ENCODE measurements at places on chromosomes 16 and 17.

- DNase-seq = no peak
- peaks cover 17% of the 10 kb centered on the region for H3K27me3 ChIP-seq
These were observed 21.6 kb upstream of the PHOSPHO1 start for GRCh38 chr17:49252148-49252695.

- H3K27me3 ChIP-seq = peaks cover 5% of the 10 kb centered on the region
- H3K27ac ChIP-seq = no peak overlapping the region
- no peak for DNase-seq
- no peaks in the 10 kb centered on the region for H3K36me3 ChIP-seq
- peaks cover 9% of the 10 kb centered on the region for H3K4me1 ChIP-seq
These were observed 36.0 kb upstream of the MED13 start for GRCh38 chr17:62101090-62101489.

DNA sequence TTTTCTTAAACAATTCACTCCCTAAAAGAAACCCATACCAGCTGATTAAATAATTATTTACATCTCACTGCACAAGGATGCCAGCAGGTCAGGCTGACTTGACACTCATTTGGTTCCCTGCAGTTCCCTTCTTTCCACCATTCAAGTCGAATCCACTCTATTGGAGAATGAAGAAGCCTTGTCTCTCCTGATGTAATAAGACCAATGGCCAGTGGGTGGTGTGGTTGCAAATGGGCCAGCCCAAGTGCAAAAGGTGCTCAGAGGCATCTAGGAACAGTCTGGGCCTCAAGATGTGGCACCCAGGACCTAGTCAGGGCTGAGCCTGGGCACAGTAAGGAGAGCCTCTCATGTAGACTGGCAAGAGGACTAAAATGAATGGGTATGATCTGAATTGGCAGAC is 9.3 kb downstream of the C16orf78 start:
- H3K36me3 ChIP-seq = no peaks in the 10 kb centered on the region
- no peak overlapping the region for H3K4me3 ChIP-seq
- no peak overlapping the region for H3K27ac ChIP-seq
- DNase-seq = no peak

- DNase-seq = no peak
- H3K4me3 ChIP-seq = no peak overlapping the region
- H3K36me3 ChIP-seq = no peaks in the 10 kb centered on the region
- no peak overlapping the region for H3K27ac ChIP-seq
- H3K4me1 ChIP-seq = no peaks in the 10 kb centered on the region
- peaks cover 4% of the 10 kb centered on the region for H3K27me3 ChIP-seq
These were observed 58.9 kb downstream of the NOS2 start for GRCh38 chr17:27741361-27741861.

GRCh38 chr17:74563358-74563757 is 4.0 kb downstream of the CD300H start:
- no peaks in the 10 kb centered on the region for H3K36me3 ChIP-seq
- no peak overlapping the region for H3K4me3 ChIP-seq
- no peak overlapping the region for H3K27ac ChIP-seq
- peaks cover 10% of the 10 kb centered on the region for H3K4me1 ChIP-seq
- H3K27me3 ChIP-seq = peaks cover 14% of the 10 kb centered on the region
- DNase-seq = no peak

DNA sequence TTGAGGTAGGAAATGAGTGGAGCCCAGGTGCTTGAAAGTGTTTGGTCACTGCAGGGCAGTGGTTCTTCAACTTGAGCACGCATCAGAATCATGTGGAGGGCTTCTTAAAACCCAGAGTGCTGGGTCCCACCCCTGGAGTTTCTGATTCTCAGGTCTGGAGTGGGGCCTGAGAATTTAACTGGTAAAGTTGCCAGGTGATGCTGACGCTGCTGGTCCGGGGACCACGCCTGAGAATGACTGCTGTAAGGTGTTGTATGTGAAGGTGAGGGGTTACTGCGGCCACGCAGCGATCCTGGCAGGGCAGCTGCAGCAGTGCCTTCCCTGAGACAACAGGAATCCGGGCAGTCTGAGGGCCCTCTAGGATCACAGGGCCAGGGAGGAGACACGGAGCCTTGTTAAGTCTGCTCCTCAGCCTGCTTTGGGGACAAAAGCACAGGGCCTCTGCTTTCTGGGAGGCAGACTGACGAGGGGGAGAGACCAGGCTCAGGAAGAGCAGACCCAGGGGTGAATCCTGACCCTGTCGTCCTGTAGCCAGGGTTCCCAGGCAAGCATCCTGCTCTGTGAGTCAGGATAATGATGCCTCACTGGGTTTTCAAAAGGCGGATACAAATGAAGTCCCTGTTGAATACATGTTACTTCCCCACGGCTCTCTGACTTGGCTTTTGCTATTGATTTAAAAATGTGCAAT is 16.2 kb downstream of the CCDC42 start:
- DNase-seq = no peak
- no peaks in the 10 kb centered on the region for H3K4me1 ChIP-seq
- peaks cover 7% of the 10 kb centered on the region for H3K27me3 ChIP-seq
- no peaks in the 10 kb centered on the region for H3K36me3 ChIP-seq
- no peak overlapping the region for H3K27ac ChIP-seq
- H3K4me3 ChIP-seq = no peak overlapping the region

Data from T-helper 2 cell treated with Interferon-gamma antibody and Interleukin-4, amounts not matched to agents 5 μg/mL and 100 μg/mL, for 36 hours (primary cell).